ENCODE measurements at places on chromosomes 5 and 9.
A peak's percentile ranks its signal among the peaks of the same experiment; 100 is the strongest.

- DNase-seq, result no peak
These were observed 41.4 kb upstream of the RUSC2 start for GRCh38 chr9:35448496-35448895.

GRCh38 chr5:132501961-132502931 lies 11.7 kb upstream of the IRF1 start:
- no peak for DNase-seq

- DNase-seq, result no peak
These were observed 90.7 kb downstream of the NR3C1 start for GRCh38 chr5:143312822-143313221.

DNA sequence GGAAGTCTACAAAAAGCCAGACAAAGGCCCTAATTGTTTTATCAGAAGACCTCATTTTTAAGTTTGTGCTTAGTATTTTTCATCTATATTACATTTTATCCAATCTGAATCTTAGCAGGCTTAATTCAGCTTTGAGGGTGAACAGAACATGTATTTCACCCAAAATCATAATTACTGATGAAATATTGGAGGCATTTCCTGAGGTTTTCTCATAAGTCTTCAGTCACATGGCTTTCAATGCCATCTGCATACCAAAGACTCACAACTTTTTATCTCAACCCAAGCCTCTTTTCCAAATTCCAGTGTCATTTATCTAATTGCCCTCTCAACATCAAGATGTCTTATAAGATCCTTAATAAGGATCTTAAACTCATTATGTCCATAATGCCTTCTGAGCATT lies 150.8 kb downstream of the TTC39B start:
- DNase-seq, result no peak

DNA sequence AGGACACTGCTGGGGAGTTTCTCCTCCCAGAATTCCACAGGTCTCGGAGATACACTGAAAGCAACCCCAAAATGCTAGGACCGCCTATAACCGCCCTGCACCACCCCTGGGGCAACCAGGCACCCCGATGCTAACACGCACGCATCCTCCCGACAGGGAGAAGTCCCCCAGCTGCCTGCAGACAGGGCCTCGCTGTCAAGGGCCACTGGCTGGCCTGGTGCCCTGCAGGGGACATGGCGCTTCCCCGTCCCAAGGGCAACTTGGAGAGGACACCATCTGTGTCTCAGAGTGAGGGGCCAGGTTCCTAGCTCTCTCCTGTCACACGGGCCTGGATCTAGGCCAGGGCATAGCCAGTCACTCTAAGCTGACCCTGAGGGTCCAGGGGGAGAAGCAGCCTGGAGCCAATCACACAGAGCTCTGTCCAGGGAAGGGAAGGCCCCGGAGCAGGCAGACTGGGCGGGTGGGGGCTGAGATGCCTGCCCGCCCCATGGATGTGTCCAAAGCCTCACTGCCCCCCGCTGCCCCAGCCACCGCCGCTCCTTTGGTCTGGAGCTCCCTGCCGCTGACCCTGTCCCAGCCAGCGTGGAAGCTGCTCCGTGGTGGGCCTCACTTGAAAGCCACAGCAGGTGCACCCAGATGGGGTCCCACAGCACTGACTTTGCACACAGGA lies 9.7 kb downstream of the NOTCH1 start:
- no peak for DNase-seq

GRCh38 chr5:167208911-167209310 lies 1082.5 kb upstream of the WWC1 start:
- DNase-seq, result no peak

GRCh38 chr9:95344735-95345325 lies 27.3 kb upstream of the FANCC start:
- DNase-seq, result no peak

DNA sequence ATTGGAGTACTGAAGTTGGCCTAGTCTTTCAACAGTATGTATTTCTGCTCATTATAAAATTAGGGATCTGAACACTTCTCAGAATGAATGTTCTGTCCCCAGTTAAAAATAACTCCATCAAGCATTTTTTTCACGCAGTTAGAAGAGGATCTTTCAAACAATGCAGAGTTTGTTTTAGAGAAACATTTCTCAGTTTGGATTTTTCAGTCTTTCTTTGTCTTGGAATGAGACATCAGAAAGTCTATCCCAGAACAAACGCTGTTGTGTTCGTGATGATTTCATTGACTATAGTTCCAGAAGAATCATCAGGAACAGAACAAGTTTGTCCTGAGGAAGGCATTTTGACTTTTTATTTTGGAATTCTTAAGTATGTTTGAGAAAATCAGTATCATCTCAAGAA lies 218.7 kb downstream of the ARRDC3 start:
- DNase-seq, result no peak

DNA sequence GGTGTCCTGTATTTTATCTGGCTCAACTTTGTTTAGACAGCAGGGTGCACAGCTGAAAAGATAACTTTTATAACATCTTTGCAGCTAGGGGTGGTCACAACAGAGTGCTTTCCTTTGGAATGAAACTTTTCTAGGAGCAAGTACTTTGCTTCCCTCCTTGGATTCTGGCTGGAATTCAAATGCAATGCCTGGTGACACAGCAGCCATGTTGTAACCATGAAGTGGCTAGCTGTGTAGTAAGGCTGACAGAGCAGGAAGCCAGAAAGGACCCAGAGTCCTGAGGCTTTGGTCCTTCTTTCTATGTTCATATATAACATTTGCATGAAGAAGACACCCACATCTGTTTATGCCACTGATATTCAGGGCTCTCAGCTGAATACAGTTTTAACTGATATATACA lies 48.1 kb downstream of the TENT4A start:
- DNase-seq, result no peak

GRCh38 chr5:73437777-73438644 lies 10.6 kb downstream of the FOXD1 start:
- DNase-seq, result no peak

DNA sequence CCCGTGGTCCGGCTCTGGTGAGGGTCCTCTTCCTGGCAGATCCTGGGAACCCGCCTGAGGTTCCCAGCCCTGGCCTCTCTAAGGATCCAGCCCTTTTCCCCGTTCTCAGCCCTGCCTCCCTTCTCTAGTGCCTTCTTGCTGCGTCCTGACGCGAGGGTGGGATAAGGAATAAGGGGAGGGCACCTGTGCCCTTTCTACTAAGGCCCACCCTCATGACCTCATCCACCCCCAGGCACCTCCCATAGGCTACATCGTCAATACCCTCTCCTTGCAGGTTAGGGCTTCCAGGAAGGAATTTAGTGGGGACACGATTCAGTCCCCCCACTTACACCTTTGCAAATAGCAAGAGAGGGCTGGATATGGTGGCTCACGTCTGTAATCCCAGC lies 10.7 kb upstream of the DIPK1B start:
- DNase-seq, result no peak

GRCh38 chr9:136655536-136656182 lies 7.1 kb upstream of the EGFL7 start:
- DNase-seq, result no peak

- no peak for DNase-seq
These were observed 243.4 kb upstream of the KLF4 start for GRCh38 chr9:107732781-107733522.

DNA sequence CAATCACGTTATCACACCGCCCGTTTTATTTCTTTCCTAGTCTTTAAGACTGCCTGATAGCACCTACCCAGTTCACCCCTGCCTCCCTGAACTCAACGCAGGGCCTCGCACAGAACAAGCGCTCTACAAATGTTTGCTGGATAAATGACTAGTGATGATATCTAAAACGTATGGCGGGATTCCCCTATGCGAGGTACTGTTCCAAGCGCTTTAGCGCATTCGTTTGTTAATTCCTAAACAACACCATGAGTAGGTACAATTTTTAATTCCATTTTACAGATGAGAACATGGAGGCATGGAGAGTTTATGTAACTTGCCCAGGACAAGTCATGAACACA lies 6.6 kb downstream of the POU4F3 start:
- DNase-seq, result no peak

DNA sequence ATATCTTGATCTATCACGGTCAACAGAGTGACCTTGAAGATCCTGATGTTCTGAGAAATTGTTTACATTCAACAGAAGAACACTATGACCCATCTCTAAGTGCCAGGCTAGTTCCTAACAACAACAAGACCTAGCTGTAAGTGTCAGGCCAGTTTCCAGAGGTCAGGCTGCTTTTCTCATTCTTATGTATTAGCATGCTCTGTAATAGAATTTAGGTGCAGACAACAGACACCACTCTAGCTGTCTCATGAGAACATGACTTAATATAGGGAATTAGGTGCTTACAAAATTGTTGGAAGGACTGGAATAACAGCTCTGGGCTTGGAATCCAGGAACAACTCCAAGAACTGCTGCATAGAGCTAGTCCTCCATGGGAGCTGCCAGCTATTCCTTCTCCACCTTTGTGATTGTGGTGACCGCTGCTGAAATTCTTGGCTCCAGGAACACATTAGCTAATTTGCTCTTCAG lies 138.7 kb downstream of the SNX18 start:
- DNase-seq, result no peak

DNA sequence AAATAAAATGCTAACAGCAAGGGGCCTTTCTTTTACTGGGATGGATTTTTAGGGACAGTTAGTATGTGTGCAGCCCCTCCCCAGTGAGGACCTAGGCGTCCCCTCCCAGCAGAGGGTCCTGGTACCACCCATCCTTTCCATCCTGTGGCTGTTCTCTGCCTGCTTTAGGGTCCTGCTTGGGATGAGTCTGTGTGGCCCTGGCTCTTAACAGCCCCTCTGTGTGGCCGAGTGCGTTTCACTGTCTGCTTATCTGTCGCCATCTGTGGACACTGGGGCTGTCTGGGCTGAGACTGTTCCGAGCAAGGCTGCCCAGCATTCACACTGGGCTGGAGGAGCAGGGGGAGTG lies 17.0 kb downstream of the WNK2 start:
- DNase-seq, result no peak

- no peak for DNase-seq
These were observed 178.1 kb downstream of the EBF1 start for GRCh38 chr5:158921441-158922262.

DNA sequence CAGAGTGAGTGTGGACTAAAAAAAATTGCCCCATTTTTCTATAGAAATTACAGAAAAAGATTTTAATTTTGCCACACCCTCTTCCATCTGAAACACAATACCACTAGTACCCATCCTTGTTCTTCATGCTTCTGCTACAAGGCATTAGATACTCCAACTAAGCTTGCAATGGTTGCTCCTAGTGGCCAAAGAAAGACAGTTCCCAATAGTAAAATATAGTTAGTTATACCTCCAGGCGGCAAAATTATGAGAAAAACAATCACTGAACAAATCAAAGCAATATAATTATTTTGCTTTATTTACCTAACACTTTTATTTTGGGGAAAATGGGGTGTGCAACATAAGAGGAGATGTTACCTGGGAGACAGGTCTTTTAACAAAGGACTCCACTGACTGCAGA lies 101.2 kb downstream of the RAPGEF6 start:
- no peak for DNase-seq

- no peak for DNase-seq
These were observed 203.9 kb downstream of the FBXL7 start for GRCh38 chr5:15703901-15704300.

- no peak for DNase-seq
These were observed 124.3 kb upstream of the ICE1 start for GRCh38 chr5:5298068-5298633.

- DNase-seq, result no peak
These were observed 459.7 kb downstream of the BNC2 start for GRCh38 chr9:16410601-16411280.

GRCh38 chr9:37997636-37998374 lies 71.2 kb downstream of the SHB start:
- DNase-seq, result no peak

DNA sequence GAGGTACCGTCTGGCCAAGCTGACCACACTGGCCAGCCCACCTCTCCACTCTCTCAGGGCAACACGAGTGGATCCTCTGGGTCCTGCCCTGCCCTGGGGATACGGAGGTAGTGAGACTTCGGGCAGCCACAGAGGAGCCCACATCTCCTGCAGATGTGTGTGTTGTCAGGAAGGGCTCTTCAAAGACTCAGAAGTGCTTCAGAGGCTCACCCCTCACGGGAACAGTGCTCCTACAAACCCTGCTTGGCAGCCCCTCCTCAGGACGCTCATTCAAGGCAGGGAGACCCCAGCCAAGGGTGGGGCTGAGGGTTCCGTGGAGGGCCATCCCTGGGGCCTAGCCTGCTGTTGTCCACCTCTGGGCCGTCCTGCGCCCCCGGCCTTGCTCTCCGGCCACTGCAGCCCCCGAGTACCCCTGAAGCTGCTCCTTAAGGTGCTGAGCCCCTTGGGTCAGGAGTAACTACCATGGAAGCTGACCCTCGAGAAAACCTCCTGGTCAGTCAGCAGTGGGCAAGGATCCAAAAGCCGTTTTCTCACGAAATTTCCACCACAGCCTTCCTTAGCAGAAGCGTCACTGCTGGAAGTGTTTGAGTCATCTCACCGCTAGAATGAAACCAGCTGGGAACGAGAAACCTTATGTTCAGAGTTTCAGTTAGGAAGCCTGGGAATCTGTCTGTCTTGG lies 23.2 kb upstream of the LRRC14B start:
- DNase-seq, result peak; percentile 12

GRCh38 chr9:124146031-124146561 lies 111.7 kb upstream of the NEK6 start:
- no peak for DNase-seq

DNA sequence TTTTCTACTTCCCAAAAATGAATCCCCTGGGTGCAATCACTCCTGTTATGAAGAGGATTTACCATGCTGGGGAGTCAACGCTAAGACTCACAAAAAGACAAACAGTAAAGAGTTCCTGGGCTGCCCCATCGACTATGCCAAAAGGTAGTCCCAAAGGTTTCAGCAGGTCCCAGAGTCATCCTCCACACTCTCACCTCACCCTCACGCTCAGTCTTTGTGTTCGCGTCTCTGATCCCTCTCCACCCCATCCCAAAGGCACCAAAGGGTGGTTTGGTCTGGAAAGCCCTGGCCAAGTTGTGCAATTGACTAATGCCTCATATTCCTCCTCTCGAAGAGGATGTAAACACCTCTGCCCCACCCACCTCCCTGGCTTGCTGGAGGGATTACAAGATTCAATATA lies 240.2 kb upstream of the NFIL3 start:
- no peak for DNase-seq
